ENCODE measurements at places on chromosomes 7 and 10.

- no peak for DNase-seq
These were observed 18.5 kb upstream of the LMOD2 start for GRCh38 chr7:123637203-123637602.

GRCh38 chr7:32406386-32406785 lies 83.8 kb downstream of the LSM5 start:
- DNase-seq = no peak

- DNase-seq = no peak
These were observed 264.6 kb downstream of the DGKB start for GRCh38 chr7:14637968-14638367.

DNA sequence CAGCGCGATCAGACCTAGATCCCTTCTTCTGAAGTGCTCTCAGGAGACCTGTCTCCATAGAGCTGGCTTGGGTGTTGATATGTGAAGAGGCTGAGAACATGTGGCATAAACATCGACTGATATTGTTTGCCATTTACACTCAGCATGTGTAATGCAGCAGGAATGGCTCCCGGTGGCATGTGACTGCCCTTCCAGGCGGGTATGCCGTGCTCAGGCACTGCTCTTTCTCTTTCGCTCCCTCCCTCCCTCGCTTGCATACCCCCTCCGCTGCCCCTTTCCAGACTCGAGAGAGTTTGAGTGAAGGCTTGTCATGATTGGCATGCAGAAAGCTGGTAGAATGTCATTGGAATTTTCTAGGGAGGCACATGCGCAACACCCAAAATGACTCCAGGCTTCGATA lies 107.3 kb upstream of the PDCD4 start:
- no peak for DNase-seq

GRCh38 chr7:94856643-94857042 lies 50.8 kb upstream of the PPP1R9A start:
- no peak for DNase-seq

DNA sequence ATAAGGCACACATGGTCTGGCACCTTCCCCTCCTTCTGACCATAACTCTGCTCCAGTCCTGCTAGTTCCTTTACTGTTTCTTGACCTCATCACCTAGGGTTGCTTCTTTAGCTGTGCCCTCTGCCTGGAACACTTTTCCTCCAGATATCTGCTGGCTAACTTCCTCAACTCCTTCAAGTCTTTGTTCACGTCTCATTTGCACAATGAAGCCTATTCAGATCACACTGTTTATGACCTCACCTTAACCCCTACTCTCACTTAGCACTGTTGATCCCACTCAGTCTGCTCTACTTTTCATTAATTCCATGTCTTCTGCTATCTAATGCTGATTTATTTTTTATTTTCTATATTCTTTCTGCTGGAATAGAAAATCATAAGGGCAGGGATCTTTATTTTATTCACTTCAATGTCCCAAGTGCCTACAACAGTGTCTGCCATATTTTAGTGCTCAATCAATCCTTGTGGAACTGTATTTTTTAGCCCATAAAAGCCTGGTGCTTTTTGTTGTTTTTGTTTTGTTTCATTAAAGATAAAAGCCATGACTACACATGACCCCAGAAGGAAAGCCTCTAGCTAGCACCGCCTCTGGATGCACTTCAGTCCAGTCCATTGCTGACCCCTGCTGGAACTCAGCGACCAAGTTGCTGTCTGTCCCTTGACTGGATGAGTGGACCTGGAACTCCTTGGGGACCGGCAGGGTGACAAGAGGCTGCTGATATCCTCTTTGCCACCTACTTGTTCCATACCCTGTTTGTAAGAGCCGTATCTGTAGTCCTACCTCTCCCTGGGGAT lies 12.3 kb downstream of the KLF14 start:
- DNase-seq = no peak

GRCh38 chr10:117249493-117250093 lies 8.7 kb downstream of the SLC18A2 start:
- no peak for DNase-seq

DNA sequence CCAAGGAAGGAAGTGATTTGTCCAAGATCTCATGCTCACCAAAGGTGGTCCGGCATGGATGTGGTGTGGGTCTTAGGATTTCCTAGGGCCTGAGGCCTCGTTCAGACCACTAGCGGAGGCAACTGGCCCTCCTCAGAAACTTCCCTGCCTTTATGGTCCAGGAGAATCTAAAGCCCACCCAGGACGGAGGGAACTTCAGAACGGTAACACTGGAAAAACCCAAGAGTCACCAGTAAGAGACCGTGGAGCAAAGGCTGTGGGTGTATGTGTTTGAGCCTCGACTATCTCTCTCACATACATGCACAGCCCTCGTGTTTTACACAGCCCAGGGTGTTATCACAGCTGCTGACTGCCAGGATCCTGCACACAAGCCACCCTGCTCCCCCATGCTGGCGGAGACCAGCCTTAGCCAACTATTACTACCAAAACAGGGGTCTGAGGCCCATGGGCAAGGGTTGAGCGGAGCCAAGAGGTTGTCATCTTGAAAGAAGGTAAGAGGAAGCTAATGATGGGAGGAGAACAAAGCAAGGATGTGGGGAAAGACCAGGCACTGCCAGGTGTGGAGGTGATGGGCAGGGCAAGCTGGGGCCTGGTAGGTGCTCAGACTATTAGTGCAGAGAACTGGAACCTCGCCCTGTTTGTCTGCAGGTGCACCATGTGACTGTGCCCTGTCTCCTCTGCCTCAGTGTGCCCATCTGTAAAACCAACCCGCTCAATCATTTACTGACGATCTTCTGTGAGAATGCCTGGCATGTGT lies 170.2 kb upstream of the ZMIZ1 start:
- DNase-seq = no peak

- no peak for DNase-seq
These were observed 238.5 kb upstream of the AKR1E2 start for GRCh38 chr10:4587466-4587865.

DNA sequence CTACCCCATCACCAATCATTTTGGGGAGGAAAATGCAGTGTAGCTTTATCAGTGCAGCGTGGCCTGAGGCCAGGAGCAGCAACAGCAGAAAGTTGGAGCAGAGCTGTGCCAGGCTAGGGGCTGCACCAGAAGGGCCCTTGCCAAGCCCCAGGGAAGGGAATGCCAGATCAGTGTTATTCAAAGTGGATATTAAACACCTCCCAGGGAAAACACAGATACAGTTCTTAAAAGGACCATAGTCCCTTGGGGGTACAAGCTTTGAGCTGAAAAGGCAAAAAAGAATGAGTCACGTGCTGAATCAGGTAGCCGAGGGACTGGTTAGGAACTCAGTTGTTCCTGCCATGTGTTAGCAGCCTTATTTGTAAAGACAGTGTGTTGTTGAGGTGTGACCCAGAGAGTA lies 54.0 kb downstream of the GSDME start:
- no peak for DNase-seq

Measured in GM12891 (cell line).